ENCODE measurements at places on chromosomes 12 and 14. TPM values are rescaled to one million over a fixed set of nuclear protein-coding genes. Genes with fewer than 3 reads are reported as not detected.

DNA sequence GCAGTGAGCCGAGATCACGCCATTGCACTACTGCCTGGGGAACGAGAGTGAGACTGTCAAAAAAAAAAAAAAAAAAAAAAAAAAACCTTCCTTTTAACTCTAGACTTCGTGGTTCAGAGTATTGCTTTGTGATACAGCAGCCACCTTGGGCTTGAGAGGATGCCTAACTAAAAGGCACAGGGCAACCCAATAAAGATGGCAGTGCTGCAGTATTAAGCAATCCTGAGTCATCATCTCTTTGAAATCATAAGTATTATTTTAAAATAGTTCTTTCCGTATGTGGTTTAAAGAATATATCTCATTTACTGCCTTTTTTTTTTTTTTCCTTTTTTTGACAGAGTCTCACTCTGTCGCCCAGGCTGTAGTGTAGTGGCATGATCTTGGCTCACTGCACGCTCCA, 116.1 kb downstream of the PLEKHA5 start:
- H3K27ac ChIP-seq: no peak overlapping the region
- H3K36me3 ChIP-seq: no peaks in the 10 kb centered on the region
- H3K4me3 ChIP-seq: no peak overlapping the region
- H3K4me1 ChIP-seq: peaks cover 8% of the 10 kb centered on the region
- no peak for DNase-seq

DNA sequence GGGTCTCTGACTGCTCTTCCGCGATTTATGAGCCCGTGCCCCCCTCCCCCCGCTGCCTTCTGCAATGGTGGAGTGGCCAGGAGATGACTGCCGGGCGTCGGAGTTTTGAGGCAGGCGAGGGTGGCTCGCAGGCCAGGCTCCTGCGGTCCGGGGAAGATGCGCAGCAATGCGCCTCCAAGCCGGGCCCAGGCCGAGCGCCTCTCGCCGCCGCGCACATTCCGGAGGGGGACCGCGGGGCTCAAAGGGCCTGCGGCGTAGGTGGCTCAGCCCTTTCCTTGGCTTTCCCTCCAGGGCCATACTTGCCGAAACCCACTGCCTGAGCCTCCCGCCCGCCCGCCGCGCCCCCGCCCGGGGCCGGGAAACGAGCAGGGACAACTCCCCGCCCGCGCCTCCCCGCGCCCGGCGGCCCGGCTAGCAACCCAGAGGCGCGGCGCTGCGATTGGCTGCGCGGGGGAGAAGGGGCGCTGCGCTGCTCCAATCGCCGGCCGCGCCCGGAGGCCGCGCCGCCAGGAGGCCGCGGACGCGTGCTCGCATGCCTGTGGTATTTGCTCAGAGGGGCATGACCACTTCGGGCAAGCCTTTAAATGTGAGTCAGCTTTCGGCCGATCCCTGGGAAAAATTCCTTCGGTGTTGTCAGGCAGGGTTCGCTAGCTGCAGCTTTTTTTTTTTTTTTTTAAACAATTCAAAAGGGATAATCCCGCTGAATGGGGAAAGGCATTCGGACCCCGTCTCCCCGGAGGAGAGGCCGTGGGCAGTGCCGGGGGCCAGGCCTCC, 157.9 kb upstream of the PARP11 start:
- peak overlapping the region; percentile 35 for H3K4me3 ChIP-seq
- H3K4me1 ChIP-seq: peaks cover 26% of the 10 kb centered on the region
- peaks cover 12% of the 10 kb centered on the region for H3K27me3 ChIP-seq
- DNase-seq: peak; percentile 97
- peak overlapping the region; percentile 94 for H3K27ac ChIP-seq
- no peaks in the 10 kb centered on the region for H3K36me3 ChIP-seq

Gene KRT74
- not detected for total RNA-seq

Gene IRAK3
- 1.6 TPM for total RNA-seq

GRCh38 chr14:26526137-26526536, 71.7 kb downstream of the NOVA1 start:
- no peak overlapping the region for H3K4me3 ChIP-seq
- H3K4me1 ChIP-seq: peaks cover 4% of the 10 kb centered on the region
- DNase-seq: no peak
- H3K27me3 ChIP-seq: no peaks in the 10 kb centered on the region
- H3K27ac ChIP-seq: no peak overlapping the region

DNA sequence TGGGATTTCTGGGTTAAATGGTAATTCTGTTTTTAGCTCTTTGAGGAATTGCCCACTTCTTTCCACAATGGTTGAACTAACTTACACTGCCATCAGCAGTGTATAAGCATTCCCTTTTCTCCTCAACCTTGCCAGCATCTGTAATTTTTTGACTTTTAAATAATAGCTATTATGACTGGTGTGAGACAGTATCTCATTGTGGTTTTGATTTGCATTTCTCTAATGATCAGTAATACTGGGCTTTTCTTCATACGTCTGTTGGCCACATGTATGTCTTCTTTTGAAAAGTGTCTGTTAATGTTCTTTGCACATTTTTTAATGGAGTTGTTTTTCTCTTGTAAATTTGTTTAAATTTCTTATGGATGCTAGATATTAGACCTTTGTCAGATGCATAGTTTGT, 323.7 kb downstream of the CCDC91 start:
- H3K27ac ChIP-seq: no peak overlapping the region
- no peak for DNase-seq
- peaks cover 7% of the 10 kb centered on the region for H3K4me1 ChIP-seq
- no peak overlapping the region for H3K4me3 ChIP-seq
- H3K27me3 ChIP-seq: no peaks in the 10 kb centered on the region
- no peaks in the 10 kb centered on the region for H3K36me3 ChIP-seq

Gene TEX52
- not detected for total RNA-seq

- H3K4me1 ChIP-seq: no peaks in the 10 kb centered on the region
- H3K27ac ChIP-seq: no peak overlapping the region
- no peaks in the 10 kb centered on the region for H3K27me3 ChIP-seq
- peak; percentile 53 for DNase-seq
Observed at GRCh38 chr14:68718023-68718990, 74.6 kb downstream of the ZFP36L1 start.

GRCh38 chr14:35292770-35293561, 784 bp downstream of the PSMA6 start:
- peak overlapping the region; percentile 88 for H3K4me3 ChIP-seq
- H3K27ac ChIP-seq: peak overlapping the region; percentile 87
- no peaks in the 10 kb centered on the region for H3K36me3 ChIP-seq
- DNase-seq: no peak
- peaks cover 18% of the 10 kb centered on the region for H3K4me1 ChIP-seq

Gene KRT79
- total RNA-seq: 0.21 TPM

DNA sequence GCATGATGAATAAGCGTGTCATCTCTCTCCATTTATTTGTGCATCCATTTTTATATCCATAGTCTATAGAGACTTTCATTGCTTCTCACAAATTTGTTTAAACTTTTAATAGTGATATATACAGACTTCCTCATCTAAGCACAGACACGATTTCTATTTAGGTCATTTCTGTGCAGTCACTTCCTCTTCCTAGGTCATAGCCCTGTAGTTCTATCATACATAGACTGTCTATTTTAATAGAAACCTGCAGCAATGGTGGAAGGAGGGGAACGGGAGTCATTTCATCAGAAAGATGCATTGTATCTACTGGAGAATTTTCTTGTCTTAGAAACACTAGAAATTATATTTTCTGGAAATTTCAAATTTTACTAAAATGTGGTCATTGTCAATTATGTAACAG, 133.4 kb upstream of the FGD4 start:
- no peaks in the 10 kb centered on the region for H3K27me3 ChIP-seq
- no peak for DNase-seq
- H3K36me3 ChIP-seq: no peaks in the 10 kb centered on the region
- no peak overlapping the region for H3K27ac ChIP-seq

Gene CCDC175
- total RNA-seq: not detected

DNA sequence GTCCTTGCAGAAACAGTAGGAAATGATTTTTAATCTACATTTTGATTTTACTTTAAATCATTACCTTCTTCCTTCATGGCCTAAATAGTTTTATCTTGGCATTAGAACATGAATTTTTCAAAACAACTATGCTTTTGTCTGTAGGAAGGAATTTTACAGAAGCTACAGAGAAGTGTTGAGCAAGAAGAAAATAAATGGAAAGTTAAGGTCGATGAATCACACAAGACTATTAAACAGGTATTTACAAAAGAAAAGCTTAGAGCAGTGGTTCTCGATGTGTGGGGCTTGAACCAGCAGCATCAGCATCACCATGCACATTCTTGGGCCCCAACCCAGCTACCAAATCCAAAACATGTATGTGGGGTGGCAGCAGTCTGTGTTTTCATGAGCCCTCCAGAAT, 91.6 kb downstream of the KTN1 start:
- DNase-seq: no peak
- no peak overlapping the region for H3K27ac ChIP-seq
- no peak overlapping the region for H3K4me3 ChIP-seq
- H3K4me1 ChIP-seq: no peaks in the 10 kb centered on the region
- H3K27me3 ChIP-seq: no peaks in the 10 kb centered on the region

Gene SYNDIG1L
- 1.6 TPM for total RNA-seq

DNA sequence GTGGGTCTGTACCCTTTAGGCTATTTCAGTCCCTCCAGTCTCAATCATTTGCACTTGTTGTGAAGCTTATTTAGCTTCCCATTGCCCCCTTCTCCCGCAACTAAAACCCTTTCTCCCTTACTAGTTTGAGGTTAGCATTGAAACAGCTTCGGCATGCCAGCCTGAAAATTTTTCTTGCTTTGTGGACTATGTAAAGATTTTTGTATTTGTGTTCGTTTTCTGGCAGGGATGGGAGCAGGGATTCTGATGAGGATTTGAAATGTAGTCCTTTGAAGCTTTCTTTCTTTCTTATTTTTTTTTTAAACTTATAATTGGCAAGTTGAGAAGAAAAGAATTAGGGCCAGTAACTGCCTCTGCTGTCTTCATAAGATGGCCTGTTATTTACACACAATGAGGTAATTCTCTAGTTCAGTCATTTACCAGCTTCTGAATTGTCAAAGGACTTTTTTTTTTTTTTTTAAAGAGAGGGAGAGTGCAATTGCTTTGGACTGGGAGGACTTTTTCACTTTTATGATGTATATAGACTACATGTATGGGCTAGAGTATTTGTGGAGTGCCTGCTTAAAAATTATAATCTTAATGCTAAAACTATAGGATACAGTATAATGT, 29.0 kb downstream of the PALS1 start:
- H3K36me3 ChIP-seq: no peaks in the 10 kb centered on the region
- peaks cover 31% of the 10 kb centered on the region for H3K4me1 ChIP-seq
- H3K27me3 ChIP-seq: no peaks in the 10 kb centered on the region
- peak; percentile 32 for DNase-seq
- H3K4me3 ChIP-seq: no peak overlapping the region
- H3K27ac ChIP-seq: peak overlapping the region; percentile 27

DNA sequence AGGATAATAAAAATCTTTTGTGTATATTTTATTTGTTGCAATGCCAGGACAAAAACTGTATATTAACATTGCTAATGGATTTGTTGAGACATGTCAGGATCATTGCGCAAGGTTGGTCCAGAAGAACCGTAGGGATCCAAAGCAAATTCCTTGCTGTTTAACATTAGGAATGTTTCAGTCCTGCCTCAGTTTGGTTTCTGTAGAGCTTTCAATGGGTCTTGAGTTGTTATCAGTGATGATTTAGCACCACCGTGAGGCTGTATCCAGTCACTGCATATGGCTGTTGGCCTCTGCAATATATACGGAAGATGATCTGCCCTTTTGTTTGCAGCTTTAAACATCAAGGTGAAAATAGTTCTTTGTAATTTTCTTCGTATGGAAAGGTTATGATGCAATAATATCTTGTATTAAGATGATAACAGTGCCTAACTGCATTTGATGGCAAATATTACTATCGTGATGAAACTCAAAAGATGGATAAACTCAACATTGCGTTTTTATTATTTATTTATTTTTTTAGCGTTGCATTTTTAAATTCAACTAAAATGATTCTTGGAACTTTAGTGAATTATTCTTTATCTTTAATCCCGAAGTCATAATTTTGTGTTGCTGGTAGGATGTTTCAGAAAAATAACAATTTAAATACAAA, 231.2 kb downstream of the AKAP6 start:
- H3K36me3 ChIP-seq: no peaks in the 10 kb centered on the region
- no peak overlapping the region for H3K4me3 ChIP-seq
- no peak overlapping the region for H3K27ac ChIP-seq
- no peaks in the 10 kb centered on the region for H3K27me3 ChIP-seq

- no peak overlapping the region for H3K27ac ChIP-seq
- H3K4me3 ChIP-seq: no peak overlapping the region
- H3K27me3 ChIP-seq: no peaks in the 10 kb centered on the region
- DNase-seq: no peak
Observed at GRCh38 chr14:24378981-24379906, 11.3 kb downstream of the NFATC4 start.

DNA sequence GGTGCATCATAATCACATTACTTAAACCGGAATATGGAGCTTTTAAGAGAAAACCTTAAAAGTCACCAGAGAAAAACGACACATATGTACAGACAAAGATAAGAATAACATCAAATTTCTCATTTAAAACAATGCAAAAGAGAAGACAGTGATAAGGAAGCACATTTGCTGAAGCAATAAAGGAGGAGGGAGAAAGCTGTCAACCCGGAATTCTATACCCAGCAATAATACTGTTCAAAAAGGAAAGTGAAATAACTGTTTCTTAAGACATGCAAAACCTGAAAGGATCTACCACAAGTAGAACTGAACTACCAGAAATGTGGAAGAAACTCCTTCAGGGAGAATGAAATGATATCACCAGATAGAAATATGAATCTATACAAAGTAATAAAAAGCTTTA, 15.4 kb downstream of the SLC6A13 start:
- no peaks in the 10 kb centered on the region for H3K27me3 ChIP-seq
- no peak overlapping the region for H3K4me3 ChIP-seq
- no peak for DNase-seq
- no peaks in the 10 kb centered on the region for H3K4me1 ChIP-seq
- no peaks in the 10 kb centered on the region for H3K36me3 ChIP-seq

DNA sequence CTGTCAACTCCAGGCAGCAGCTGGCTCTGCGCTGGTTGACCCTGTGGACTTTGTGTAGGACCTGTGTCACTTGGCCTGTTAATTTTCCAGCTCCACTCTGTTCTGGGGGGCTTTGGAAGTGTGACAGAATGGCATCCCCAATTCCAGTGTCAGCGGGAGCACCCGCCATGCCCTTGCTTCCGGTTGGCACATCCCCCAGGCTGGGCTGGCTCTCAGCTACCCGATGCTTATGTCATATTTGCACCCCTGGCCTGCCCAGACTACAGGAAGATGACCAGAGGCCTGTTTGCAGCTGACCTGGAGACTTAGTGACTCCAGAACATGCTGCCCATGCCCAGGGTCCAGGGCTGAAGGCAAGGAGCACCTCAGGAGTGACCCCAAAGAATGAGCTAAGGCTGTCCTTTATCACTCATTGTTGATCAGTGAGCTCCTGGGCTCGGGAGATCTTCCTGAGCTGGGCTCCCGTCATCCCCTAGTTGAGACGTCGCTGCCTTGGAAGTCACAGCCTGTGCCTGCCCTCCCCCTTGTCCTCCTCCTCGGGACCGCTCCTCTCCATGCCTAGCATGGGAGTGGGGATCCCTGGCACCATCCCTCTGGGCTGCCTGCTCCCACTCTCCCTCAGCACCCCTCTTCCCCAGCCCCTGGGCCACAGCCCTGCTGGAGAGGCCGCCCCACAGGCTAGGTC, 163.4 kb upstream of the RTL1 start:
- no peak overlapping the region for H3K4me3 ChIP-seq
- no peaks in the 10 kb centered on the region for H3K4me1 ChIP-seq
- DNase-seq: no peak
- H3K27ac ChIP-seq: no peak overlapping the region

Gene SIX1
- 0.78 TPM for total RNA-seq

All from GM23338 (cell line).